ENCODE measurements at places on chromosomes 7 and 10.

DNA sequence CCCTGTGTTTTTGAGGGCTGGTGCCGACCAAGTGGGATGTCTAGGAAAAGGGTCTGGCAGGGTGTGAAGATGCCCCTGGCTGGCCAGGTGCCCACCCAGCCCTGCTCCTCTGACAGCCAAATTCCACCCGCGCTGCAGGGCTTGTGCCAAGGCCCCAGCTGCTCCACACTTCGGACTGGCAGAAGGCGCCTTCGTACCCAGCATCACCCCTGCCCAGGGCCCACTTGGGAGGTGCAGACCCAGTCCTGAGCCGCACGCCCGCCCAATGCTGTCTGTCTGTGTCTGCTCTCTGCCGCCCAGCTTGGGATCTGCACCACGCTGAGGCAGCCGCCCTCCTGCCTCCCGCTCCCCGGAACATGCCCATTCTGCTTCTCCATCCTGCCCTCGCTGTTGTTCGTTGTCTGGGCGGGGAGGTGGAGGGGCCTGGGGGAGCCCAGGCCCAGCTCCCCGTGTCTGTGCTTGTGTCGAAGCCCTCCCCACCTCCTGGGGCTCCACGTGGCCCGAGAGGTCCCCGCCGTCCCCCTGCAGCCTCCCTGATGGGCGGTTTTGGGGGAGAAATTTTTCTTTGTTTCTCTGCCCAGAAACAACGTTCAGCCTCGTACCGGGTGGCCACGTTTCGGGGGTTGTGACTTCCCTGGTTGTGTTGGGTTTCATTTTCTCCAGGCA lies 36.9 kb upstream of the PPIF start:
- DNase-seq: no peak

DNA sequence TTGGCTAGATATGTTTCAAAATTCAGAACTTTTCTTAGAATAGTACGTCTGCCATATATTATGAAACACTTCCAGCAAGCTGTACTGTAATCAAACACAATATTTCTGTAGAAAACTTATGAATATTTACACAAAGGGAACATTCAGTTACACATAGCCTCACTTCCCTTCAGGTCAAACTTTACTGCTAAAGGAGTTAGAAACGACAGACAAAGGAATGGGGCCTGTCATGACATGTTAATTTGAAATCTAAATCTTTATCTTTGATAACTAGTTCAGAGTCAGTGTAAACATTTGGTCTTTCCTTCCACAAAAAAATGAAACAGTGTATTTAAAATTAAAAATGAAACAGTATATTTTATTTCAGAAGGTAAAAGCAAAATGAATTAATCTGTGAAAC lies 1.0 kb upstream of the CROT start:
- DNase-seq: no peak

GRCh38 chr7:91892099-91892705 lies 11.7 kb upstream of the MTERF1 start:
- DNase-seq: no peak

DNA sequence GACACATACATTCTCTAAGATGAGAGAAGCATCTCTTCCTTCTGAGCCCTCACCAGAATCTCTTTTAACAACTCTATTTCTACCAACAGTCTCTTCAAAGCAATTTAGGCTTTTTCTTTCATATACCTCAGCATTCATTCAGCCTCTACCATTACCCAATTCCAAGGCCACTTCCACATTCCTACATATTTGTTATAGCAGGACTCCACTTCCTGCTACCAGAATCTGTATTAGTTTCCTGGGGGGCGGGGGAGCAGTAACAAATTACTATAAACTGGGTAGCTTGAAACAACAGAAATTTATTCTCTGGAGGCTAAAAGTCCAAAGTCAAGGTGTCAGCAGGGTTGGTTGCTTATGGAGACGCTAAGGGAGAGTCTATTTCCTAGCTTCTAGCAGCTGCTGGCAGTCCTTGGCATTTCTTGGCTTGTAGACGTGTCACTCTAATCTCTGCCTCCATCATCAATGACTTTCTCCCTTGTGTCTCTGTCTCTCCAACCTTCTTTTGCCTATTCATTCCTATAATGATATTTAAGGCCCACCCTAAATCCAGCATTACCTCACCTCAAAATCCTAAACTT lies 7.4 kb downstream of the PRPS1L1 start:
- no peak for DNase-seq

GRCh38 chr10:116878123-116878522 lies 28.8 kb downstream of the ENO4 start:
- no peak for DNase-seq

Data from CD4-positive, alpha-beta T cell treated with Interleukin-6 at 100 ng/mL for 8 hours (primary cell).